ENCODE measurements at places on chromosomes 1 and 21.
A peak's percentile ranks its signal among the peaks of the same experiment; 100 is the strongest.

DNA sequence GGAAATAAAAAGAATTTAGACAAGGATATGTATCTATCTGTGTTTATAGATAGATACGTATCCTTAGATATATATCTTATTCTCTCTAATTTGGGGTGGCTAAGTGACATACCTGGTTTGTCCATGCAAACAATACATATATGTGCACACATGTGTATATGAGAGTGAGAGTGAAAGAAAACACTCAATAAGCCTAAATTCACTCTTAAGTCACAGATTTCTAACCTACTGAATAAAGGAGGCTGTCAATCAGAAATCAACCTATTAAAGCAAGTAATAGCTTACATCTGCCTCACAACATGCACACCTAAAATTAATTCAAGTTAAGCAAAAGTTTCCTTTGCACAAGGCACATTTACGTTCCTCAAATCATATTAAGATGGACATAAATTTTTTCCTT, 106.9 kb upstream of the LBR start:
- no peak for DNase-seq

DNA sequence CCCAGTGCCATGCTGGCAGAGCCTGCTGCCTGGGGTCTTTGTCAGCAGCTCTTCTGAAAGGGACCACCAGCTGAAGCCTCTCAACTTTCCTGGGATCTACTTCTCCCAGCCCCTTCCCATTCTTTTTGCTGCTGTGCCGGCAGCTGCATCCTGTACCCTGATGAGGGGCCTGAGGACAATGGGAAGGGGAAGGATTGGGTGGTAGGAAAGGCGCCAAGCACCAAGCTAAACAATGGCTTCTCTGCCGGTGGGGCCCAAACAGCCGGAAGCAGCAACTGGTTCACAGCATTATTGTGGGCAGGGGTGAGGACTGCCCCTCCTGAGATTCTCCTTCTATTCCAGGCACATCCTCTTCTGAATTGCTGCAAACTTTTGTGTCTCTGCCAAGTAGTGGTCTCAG, 5.0 kb upstream of the EFCAB14 start:
- DNase-seq, result no peak

DNA sequence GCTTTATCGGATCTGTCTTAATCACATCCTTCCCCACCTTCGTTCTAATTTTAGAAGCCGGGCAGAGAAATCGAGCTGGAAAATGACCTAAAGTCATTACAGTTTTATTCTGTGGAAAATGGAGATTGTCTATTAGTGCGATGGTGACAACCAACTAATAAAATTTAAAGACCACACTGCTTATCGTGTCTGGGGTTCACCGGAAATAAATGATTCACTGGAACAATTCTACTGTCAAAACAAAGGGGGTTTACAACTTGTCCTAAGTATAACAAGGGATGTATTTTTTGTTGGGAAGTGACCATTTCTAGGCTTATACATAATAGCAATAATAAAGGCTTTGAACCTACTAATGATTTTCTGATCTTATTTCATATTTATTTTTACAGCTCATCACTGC, 55.6 kb downstream of the B3GALNT2 start:
- no peak for DNase-seq

DNA sequence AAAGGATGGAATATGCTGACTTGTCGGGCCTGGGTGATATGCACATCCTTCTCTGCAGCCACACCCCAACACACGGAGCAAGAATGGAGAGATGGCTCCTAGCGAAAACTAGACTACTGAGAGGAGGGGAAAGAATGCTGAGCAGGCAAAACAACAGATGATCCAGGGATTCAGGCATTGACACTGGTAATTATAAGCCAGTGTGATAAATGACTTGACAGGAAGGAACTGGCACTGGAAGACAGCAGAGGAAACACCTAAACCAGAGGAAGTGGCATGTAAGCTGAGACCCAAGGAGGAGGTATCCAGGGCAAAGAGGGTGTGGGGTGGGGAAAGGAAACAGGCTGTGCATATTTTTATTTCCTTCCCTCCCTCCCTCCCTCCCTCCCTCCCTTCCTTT, 31.7 kb upstream of the KHDRBS1 start:
- no peak for DNase-seq

- no peak for DNase-seq
These were observed 262.8 kb upstream of the VAMP3 start for GRCh38 chr1:7508052-7508933.

DNA sequence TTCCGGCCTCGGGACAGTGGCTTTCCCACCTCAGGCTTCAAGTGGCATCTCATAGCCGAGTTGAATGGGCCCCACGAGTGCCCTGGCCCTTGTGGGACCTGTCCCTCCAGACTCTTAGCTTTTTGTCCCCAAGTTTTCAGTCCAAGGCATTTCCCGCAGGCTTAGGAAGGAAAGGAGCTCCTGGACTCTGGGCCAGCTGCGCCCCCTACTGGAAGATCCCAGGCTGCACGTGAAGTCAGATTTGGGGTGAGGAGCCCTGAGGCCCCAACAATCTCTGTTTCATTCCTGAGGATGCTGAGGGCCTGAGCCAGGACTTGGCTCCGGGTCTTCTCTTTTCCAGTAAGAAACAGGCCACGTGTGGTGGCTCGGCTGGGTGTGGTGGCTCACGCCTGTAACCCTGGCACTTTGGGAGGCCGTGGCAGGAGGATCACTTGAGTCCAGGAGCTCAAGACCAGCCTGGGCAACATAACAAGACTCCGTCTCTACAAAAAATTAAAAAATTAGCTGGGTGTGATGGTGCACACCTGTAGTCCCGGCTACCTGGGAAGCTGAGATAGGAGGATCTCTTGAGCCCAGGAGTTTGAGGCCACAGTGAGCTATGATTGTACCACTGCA, 67.4 kb downstream of the ARHGEF10L start:
- DNase-seq, result no peak

- DNase-seq, result no peak
These were observed 3.4 kb downstream of the TRIM11 start for GRCh38 chr1:228403231-228403631.

DNA sequence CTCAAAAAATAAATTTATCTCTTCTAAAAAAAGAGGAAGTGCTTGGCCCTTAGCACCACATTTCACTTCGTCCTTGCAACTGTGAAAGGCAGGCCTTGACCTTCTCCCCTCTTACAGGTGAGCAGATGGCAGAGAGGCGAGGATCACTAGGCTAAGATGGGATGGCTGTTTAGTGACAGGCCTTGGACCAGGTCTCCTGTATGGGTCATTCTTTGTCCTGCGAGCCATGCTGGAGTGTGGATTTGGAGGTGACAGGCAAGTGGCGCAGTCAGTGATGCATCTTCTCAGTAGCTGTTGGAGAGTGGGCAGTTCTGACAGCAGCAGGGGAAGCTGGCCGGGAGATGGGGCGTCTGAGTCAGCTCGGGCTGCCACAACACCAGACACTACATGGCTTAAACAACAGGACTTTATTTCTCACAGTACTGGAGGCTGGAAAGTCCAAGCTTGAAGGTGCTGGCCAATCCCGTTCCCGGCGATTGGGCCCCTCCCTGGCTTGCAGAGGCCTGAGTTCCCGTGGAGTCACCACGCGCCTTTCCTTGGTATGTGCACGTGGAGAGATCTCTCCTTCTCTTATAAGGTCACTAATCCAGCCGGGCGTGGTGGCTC, 16.5 kb downstream of the SLC27A3 start:
- no peak for DNase-seq

DNA sequence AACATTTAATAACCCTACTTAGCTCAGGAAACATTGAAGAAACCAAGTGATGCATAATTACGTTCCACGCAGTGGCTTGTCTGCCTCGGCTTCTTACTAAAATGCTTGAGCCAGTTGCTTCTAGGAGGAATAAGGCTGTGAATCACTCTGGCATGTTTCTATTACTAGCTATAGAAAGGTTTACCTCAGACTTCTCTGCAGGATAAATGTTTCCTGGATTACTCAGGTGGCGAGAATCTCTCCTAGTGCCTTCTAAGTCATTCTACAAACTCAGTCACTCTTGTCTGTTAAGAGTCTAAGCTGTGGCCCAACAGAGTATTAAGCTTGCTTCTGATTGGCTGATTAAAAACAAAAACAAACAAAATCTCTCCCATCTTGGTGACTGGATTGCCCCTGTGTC, 92.0 kb upstream of the RALGPS2 start:
- no peak for DNase-seq

- DNase-seq, result no peak
These were observed 217.5 kb downstream of the LRRC40 start for GRCh38 chr1:69987881-69988280.

GRCh38 chr1:174023440-174023839, 1.3 kb upstream of the RC3H1 start:
- no peak for DNase-seq

DNA sequence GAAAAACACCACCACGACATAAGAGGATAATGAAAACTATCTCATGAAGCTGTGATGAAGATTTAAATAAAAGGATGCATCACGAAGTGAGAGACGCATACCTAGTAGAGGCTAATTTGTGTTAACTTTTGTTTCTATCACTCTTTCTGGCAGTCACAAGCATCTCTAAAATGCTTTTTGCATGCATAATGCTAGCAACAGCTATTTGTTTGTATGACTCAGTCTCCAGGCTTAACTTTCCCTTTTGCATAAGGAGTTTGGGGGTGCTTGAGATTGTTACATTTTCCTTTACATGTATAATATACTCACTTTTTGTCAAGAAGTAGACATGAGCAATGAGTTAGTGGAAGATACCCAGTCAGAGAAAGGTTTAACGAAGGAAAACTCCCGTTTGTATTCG, 385.4 kb downstream of the DISC1 start:
- DNase-seq, result no peak

DNA sequence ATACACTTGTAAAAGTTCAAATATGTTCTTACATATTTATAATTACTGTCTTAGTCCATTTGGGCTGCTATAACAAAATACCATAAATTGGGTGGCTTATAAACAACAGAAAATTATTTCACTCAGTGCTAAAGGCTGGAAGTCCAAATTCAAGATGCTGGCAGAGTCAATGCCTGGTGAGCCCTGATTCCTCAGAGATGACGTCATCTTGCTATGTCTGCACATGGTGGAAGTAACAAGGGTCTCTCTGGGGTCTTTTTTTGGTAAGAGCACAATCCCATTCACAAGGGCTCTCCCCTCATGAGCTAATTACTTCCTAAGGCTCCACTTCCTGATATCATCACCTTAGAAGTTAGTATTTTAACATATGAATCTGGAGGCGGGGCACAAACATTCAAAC, 108.0 kb upstream of the DUSP10 start:
- DNase-seq, result no peak

GRCh38 chr1:209755926-209756614, at the start of gene TRAF3IP3:
TSS of gene TRAF3IP3 (plus strand) at chr1:209756053. CDS start at chr1:209760040, 3,987 bp downstream.
- DNase-seq, result peak; percentile 52

- no peak for DNase-seq
These were observed 13.3 kb upstream of the NBL1 start for GRCh38 chr1:19630720-19631395.

- no peak for DNase-seq
These were observed 41.1 kb downstream of the MTR start for GRCh38 chr1:236836157-236836556.

- no peak for DNase-seq
These were observed 53.6 kb upstream of the POFUT2 start for GRCh38 chr21:45341261-45341660.

DNA sequence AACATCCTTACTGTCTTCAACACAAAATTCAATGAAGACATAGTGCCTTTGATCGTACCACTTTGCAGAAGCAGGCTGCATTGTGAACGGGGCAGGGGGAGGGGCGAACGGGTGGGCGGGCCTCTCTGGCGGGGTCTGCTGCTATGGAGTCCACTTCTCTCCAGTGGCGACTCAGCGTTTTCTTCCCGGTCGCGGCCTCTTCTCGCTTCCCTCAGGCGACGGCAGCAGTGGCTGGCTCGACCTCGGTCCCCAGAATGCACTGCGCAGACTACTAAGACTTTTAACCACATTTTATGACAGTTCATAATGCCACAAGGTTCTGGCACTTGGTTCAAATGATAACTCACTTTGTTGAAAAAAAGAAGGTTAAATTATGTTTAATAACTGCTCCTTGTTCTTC, 21.2 kb downstream of the GBP2 start:
- DNase-seq, result no peak

GRCh38 chr1:224498574-224499170, 64.1 kb upstream of the WDR26 start:
- DNase-seq, result no peak

- no peak for DNase-seq
These were observed 120.4 kb downstream of the KCNH1 start for GRCh38 chr1:211013346-211014240.

DNA sequence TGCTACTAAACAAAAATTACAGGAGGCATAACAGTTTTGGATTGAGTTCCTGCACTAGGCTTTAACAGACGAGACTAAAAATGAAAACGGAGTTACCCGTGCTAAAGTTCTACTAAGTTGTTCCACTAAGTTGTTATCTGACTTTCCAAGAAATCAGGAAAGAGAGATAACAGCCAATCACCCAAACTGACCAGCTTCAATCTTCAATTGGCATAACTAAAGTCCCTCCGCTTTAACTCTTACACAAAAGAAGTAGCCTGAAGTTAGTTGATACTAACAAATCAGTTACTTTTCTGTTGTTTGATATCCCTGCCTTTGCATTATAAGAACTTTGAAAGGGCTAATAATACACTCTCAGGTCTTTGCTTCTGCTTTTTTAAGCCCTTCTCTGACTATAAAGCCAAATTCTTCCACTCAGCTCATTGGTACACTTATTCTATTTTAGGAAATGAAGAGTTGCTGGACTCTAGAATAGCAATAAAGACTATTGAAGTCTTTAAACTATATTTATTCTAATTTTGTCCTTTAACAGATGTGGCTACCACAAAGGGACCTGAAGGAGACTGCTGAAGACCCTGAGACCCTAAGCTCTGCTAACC, 61.3 kb downstream of the TESK2 start:
- no peak for DNase-seq

- no peak for DNase-seq
These were observed 41.9 kb upstream of the EPS8L3 start for GRCh38 chr1:109805486-109806165.

DNA sequence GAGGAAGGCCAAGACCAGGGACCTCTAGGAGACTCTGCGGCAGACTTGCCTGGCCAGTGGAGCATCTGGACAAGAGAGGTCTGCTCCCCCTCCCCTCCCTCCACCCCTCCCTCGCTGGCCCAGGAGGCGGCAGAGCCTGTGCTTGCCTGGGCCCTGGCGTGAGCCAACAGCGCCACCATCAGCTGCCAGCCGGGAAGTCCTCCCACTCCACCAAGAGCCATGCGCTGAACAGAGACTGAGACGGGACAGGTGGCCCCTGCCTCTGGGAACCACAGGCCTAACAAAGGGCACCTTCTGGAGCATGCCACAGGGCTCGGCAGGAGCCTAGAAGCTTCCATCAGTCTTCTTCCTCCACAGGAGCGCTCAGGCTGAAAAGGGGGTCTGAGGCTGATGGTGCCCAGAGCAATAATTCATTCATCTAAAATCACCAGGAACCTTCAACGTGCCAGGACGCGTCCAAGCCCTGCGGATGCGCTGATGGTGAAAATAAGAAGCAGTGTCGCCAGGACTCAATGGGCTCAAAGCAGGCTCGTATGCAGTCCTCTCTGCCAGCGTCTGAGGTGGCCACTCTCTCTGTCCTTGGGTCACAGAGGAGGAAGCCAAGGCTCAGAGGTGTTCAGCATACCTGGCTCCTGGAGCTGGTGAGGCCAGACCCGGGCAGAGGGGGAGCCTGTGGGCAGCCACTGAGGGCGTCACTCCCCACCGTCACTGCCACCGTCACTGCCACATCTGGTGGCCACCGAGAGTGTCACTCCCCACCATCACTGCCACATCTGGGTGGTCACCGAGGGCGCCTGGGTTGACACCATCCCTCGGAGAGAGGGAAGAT, 161.2 kb downstream of the NPHP4 start:
- DNase-seq, result no peak
